OCI-LY7 (cell line): ENCODE measurements at places on chromosomes 1 and 21.

GRCh38 chr1:55190109-55190508 is 25.1 kb downstream of the USP24 start:
- DNase-seq, result no peak

GRCh38 chr1:53076721-53077598 is 14.9 kb downstream of the PODN start:
- DNase-seq, result no peak

- no peak for DNase-seq
These were observed 81.0 kb downstream of the CNIH3 start for GRCh38 chr1:224696891-224697765.

GRCh38 chr1:58583496-58583895 is 6.4 kb upstream of the TACSTD2 start:
- no peak for DNase-seq

GRCh38 chr1:5973771-5974170 is 18.5 kb downstream of the NPHP4 start:
- no peak for DNase-seq

GRCh38 chr1:42983693-42984092 is 25.0 kb upstream of the SLC2A1 start:
- DNase-seq, result no peak

GRCh38 chr1:246373828-246374569 is 133.1 kb downstream of the SMYD3 start:
- DNase-seq, result no peak

DNA sequence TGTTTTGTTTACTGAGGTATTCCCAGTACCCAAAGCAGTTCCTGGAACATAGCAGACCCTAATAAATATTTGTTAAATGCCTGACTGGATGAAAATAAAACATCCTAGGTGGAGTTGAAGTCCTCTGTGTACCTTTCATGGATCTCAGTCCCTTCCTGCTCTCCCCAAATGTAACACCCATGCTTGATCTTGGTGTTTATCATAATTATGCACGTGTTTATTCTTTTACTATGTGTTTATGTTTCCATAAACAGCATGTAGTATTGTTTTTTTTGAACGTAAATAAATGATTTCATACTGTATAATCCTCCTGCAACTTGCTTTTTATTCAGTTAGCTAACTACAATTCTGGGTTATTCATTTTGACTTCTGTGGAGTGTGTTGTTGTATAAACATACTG is 4.8 kb downstream of the LACTBL1 start:
- DNase-seq, result no peak

DNA sequence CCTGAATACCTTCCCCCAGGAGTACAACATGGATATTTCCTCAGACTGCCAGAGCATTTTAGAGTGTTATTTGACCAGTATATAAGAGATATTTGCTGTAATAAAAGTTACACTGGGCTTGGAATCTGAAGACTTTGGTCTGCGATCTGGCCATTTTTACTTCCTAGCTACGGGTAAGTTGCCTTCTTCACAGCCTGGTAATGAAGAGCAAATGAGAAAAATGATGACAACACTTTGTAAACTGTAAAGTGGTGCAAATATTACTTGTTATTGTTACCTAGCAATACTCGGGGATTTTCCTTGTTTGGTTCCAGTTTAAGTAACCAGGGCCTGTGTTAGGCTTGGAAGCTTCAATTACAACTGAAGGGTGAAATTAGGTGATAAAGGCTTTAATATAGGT is 180.8 kb upstream of the LMO4 start:
- DNase-seq, result no peak

DNA sequence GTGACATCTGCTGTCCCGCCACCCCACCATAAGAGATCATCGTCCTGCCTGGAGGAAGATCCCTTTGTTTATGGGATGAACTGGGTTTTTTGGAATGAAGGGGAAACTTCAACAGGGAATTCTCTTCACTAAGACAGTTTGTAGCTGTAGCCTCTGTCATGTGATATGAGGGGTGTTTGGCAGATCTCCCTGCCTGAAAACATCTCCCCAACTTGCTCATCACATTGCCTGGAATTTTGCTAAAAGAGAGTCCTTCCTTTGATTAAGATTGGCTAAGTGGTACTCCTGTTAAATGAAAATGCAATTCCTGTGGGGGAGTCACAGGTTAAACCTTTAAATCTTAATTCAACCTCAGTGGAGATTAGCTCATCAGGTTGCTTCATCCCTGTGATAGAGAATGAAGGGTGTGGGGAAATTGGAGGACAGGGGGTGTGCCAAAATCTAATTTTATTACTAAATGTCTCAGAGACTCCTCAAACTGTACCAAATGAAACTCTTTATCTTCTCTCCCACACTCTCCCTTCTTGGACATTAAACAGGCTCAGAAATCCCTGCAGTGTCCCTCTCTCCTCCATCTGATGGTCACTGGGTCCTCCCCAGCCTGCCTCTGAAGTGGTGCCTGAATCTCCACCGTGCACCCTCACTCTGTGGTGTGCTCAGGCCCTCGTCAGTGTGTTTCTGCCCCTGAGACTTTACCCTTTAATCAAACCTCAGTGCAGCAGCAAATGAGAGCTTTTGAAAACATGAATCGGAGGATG is 54.8 kb downstream of the IER5 start:
- no peak for DNase-seq

GRCh38 chr1:150233359-150234308 is 2.3 kb downstream of the ANP32E start:
- peak; percentile 42 for DNase-seq

GRCh38 chr21:45417256-45417950 is 12.4 kb downstream of the COL18A1 start:
- no peak for DNase-seq

GRCh38 chr1:212713465-212714136 is 14.0 kb upstream of the BATF3 start:
- no peak for DNase-seq

- no peak for DNase-seq
These were observed 377.8 kb downstream of the KCNH1 start for GRCh38 chr1:210755991-210756659.

- no peak for DNase-seq
These were observed 6.2 kb upstream of the SLAMF1 start for GRCh38 chr1:160652924-160653619.

DNA sequence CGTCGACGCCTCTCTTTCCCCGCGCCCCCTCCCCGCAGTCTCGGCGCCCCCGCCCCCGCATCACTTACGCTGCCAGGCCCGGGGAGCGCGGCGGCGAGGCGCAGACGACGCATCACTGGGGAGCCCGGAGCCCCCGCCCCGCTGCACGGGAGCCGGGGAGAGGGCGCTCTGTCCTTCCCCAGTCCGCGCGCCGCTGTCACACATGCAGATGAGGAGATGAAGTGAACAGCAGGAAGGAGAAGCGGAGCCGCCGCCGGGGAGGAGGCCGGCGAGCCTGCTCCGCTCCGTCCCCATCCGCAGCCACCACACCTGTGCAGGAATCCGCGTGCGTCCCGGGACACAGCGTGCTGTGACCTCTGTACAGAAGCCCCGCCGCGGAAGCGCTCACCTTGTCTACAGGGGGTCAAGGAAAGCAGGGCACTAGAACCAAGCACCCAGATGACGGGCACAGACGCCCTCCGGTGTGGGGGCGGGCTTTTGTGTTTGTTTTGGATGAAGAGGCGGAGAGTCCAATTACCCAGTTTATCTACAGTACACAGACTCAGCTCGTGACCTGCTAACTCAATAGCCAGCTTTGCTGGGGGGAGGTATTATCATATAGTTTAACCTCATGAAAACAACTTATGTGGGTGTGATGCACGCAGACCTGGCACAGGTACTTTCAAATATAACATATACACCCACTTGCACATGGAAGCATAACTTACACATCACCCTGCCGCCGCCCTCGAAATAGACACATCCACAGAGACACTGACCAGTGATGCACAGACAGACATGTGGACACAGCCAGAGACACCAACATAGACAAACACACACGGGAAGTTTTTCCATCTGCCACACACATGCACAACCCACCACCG is 12.4 kb downstream of the KLHDC8A start:
- DNase-seq, result no peak

- peak; percentile 34 for DNase-seq
These were observed 76.4 kb upstream of the DNAH14 start for GRCh38 chr1:224852901-224853568.

DNA sequence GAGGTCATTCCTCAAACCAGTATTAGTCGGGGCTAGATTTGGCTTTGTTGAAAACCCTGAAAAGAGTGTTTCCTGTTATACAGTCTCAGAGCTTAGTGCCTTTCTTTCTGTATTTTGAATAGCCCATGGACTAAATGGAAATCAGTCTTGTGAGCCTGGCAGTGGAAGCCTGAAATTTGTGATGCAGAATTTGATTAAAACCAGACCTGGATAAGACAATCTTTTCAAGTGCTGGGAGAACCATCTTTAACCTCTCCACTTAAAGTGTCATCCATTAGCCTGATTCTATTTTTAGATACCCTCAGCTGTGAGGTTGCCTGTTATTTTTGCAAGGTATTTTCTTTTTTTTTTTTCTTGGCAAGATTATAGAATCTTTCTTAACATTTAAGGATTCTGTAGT is 19.5 kb downstream of the ACTN2 start:
- no peak for DNase-seq

- peak; percentile 76 for DNase-seq
These were observed at the start of gene RIPK4 for GRCh38 chr21:41766883-41767605. Gene RIPK4 (minus strand): TSS chr21:41767052. CDS start chr21:41767041, 11 bp downstream.

GRCh38 chr21:42471206-42471605 is 24.8 kb downstream of the RSPH1 start:
- no peak for DNase-seq

- no peak for DNase-seq
These were observed 34.0 kb downstream of the TBCE start for GRCh38 chr1:235401251-235401650.

DNA sequence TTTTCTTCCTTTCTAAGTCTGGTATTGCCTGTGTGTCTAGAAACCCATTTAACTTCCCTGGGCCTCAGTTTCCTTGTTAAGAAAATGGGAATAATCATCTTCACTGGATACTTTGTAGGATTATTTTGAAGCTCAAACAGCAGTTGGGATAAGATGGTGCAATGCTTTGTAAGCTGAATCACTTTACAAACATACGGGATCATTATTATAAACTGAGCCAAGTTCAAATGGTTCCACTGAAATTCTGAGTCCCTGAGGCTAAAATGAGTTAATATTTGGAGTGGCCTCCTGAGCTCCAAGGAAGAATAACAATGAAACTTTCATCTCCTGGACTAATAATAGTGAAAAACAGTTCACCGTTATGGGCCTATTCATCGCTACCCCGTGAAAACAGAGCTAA is 388.0 kb downstream of the PLPP3 start:
- DNase-seq, result no peak

DNA sequence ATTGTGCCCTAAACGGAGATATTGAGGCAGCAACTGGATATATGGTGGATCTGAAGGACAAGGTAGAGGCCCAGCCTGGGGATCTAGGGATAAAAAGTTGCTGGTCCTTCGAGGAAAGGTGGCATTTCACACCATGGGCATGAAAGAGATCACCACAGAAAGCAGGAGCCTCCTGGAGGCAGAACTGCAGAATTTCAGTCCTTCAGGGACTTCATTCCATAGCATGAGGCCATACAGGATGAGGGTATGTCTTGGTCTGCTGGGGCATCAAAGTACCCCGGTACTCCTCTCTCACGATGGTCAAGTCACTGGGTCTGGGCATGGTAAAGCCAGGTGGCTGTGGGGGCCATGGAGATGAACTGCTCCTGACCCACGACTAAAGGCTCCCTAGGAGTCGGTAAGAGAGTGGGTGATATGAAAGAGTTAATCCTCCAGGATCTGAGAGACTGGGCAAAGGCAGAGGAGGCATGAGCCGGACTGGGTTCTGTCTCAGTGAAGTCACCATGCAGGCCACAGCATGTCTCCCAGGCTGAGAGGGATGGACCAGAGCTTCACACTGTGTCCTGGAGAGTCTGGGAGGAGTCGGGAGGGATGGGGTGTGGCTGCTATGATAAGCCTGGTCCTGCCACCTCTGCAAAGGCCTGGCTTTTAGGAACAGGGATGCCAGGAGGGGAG is 5.8 kb upstream of the SPRR5 start:
- no peak for DNase-seq

DNA sequence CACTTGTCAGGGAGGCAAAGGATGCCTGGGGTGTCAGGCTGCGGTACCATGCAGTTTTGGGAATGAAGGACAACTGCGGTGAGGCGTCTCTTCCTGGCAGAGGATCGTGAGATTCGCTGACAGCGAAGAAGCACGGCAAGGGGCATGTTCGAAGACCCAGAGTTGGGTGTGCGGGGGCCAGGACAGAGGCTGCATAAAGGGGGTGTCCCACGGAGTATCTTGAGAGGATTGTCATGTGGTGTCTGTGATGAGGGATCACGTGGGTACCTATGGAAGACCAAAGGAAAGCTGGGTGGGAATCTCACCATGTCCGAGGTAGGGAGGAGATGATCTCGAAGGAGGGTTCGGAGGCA is 372 bp downstream of the SLC25A44 start:
- DNase-seq, result no peak

DNA sequence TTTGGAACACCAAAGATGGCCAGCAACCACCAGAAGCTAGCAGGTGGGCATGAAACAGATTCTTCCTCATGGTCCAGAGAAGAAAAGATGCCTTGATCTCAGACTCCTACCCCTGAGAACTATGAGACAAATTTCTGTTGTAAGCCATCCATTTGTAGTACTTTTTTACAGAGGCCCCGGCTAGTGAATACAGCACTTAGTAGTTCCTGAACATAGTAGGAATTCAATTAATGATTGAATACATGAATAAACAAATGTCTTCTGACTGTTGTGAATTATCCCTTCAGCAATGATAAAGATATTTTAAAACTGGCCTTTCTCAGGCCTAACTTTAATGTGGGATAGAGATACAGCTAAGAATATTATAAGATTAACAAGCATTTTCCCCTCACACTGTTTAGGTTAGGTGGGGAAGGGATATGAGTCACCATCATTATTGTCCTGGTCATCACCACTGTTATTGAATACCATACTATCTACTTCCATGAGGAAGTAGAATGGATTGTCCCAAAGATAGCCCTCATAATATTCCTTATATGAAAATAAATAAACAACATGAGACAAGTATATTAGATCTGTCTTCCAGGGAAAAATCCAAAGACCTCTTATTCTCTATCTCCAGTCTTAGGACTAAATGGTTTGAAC is 51.4 kb downstream of the ADCY10 start:
- no peak for DNase-seq

- DNase-seq, result peak; percentile 3
These were observed 12.8 kb upstream of the IFI44L start for GRCh38 chr1:78607334-78607927.

GRCh38 chr1:222263791-222264190 is 284.1 kb downstream of the HHIPL2 start:
- no peak for DNase-seq

DNA sequence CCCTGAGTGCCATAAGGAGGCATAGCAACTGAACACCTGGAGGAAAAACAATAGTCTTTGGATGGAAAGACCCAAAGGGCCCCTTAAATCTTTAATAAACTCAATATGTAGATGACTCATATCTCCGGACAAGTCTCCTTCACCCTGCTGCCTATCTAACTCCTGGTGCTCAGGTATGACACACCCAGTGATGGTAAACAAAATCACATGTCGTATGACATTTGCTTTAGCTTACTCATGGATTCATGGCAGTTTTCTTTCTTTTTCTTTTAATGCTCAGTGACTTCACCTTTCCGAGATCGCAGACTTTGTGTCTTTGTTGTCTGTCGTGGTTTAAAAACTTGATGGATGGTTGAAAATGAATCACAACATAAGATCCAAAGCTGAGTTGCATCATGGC is 208.5 kb upstream of the PROX1 start:
- no peak for DNase-seq
